Activated CD8-positive, alpha-beta T cell treated with anti-CD3 and anti-CD28 coated beads, Interleukin-2, amount 10 ng/mL, durations not matched to agents 7 days and 5 days (primary cell): ENCODE measurements at places on chromosomes 1 and 21. TPM values are rescaled to one million over a fixed set of nuclear protein-coding genes. Genes with fewer than 3 reads are reported as not detected.
A peak's percentile ranks its signal among the peaks of the same experiment; 100 is the strongest.

DNA sequence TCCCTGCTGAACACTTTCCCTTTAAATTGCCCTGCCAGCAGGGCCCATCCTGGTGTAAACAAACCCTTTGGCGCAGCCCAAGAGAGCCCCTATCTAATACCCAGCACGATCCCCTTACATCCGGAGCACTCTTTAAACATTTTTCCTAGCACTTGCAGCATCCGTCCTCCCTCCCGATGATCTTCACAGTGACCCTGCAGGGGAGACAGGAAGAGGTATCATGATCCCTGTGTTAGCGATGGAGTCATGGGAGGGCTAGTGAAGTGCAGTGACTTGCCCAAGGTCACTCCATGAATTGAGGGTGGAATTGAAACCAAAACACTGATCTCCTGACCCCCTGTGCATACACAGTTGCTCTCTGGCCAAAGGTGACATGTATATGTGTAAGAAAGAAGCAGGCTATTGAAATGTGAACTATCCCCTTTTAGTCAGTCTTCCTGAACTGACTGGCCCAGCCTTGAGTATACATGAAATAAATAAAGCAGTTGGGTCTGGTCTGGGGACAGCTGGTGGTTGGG, 9.8 kb upstream of the KCNQ4 start:
- no peak overlapping the region for H3K27ac ChIP-seq
- H3K4me1 ChIP-seq: peaks cover 30% of the 10 kb centered on the region
- H3K4me3 ChIP-seq: no peak overlapping the region
- DNase-seq: no peak
- no peaks in the 10 kb centered on the region for H3K27me3 ChIP-seq

DNA sequence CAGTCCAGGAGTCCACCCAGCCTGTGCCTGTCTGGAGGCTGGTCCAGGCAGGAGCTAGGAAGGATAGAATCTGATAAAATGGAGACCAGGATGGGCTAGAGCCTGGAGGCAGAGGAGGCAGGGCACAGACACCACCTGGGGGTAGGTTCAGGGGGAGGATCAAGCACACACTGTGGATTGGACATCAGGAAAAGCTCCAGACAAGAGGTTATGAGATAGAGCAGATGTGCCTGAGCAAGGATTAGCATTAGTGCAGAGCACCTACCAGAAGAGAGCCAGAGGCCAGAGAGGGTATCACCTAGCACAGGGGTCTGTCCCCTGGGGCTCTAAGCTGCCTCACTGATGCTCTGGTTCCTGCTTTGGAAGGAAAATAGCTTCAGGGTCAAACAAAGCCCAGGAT, 216.7 kb upstream of the ZC3H12A start:
- no peak overlapping the region for H3K4me3 ChIP-seq
- no peak overlapping the region for H3K27ac ChIP-seq
- no peaks in the 10 kb centered on the region for H3K36me3 ChIP-seq
- no peak for DNase-seq

DNA sequence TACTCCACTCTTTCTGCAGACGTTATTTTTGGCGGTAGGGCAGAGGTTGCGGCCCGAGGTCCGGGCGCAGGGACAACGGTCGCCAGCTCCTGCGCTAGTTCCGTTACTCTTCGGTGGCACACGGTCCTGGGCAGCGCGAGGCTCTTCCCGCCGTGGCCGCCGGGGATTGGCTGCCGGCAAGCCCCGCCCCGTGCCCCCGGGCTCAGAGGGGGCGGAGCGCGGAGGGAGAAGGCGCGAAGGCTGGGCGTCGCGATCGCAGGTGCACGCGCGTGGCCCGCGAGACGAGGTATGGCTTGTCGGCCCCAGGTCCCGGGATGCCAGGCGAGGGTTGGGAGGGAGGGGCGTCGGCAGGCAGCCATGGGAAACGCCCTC, 518 bp upstream of the SHE start:
- no peaks in the 10 kb centered on the region for H3K36me3 ChIP-seq
- no peak for DNase-seq
- H3K4me1 ChIP-seq: peaks cover 3% of the 10 kb centered on the region

- peak overlapping the region; percentile 43 for H3K27ac ChIP-seq
- no peaks in the 10 kb centered on the region for H3K27me3 ChIP-seq
- peaks cover 72% of the 10 kb centered on the region for H3K4me1 ChIP-seq
- DNase-seq: no peak
Measured at GRCh38 chr1:109821221-109821669, 57.5 kb upstream of the EPS8L3 start.

DNA sequence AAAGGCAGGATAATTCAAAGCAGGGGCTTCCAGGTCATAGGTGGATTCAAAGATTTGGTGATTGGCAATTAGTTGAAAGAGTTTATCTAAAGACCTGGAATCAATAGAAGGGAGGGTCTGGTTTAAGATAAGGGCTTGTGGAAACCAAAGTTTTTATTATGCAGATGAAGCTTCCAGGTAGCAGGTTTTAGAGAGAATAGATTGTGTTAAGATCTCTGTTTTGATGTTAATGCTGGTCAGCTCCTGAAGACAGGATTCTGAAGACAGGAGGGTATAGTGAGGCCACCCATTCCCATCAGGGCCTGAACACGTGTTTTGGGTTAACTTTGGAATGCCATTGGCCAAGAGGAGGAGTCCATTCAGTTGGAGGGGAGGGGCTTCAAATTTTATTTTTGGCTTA, 6.1 kb upstream of the PTBP2 start:
- H3K4me1 ChIP-seq: no peaks in the 10 kb centered on the region
- H3K27ac ChIP-seq: no peak overlapping the region
- H3K4me3 ChIP-seq: no peak overlapping the region
- peaks cover 16% of the 10 kb centered on the region for H3K27me3 ChIP-seq
- H3K36me3 ChIP-seq: no peaks in the 10 kb centered on the region
- DNase-seq: no peak

DNA sequence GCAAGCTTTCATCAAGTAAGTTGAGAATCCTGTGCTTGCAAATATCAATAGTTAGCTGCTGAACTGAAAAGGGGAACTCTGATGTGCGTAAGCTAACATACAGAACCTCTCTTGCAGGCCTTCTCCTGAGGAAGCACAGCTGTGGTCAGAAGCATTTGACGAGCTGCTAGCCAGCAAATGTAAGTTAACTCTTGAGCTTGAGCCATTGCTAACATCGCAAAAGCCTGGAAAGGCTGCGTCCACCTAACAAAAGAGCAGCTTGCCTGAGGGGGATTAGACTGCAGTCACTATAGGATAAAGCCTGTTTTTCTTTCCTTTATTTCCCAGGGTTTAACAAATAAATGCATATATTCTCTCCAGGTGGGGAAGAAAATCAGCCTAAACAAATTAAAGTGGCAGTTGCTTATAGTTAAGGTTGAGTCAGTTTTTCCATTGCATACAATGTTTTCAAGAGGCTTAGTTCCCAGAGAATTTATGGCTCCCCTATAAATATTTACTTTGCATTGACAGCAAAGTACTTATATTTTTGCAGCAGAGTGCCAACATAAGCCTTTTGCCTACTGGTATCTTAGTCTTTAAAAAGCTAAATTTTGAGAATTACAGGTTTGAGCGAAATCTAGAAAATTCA, 1.5 kb downstream of the RGS2 start:
- peaks cover 26% of the 10 kb centered on the region for H3K4me1 ChIP-seq
- DNase-seq: no peak
- H3K27me3 ChIP-seq: peaks cover 12% of the 10 kb centered on the region
- no peak overlapping the region for H3K27ac ChIP-seq

- no peak overlapping the region for H3K27ac ChIP-seq
- H3K36me3 ChIP-seq: no peaks in the 10 kb centered on the region
- no peak for DNase-seq
- peaks cover 15% of the 10 kb centered on the region for H3K4me1 ChIP-seq
Measured at GRCh38 chr1:30774550-30775432, 17.2 kb upstream of the LAPTM5 start.

GRCh38 chr1:56187405-56187804, 392.0 kb downstream of the PLPP3 start:
- DNase-seq: no peak
- no peaks in the 10 kb centered on the region for H3K4me1 ChIP-seq

DNA sequence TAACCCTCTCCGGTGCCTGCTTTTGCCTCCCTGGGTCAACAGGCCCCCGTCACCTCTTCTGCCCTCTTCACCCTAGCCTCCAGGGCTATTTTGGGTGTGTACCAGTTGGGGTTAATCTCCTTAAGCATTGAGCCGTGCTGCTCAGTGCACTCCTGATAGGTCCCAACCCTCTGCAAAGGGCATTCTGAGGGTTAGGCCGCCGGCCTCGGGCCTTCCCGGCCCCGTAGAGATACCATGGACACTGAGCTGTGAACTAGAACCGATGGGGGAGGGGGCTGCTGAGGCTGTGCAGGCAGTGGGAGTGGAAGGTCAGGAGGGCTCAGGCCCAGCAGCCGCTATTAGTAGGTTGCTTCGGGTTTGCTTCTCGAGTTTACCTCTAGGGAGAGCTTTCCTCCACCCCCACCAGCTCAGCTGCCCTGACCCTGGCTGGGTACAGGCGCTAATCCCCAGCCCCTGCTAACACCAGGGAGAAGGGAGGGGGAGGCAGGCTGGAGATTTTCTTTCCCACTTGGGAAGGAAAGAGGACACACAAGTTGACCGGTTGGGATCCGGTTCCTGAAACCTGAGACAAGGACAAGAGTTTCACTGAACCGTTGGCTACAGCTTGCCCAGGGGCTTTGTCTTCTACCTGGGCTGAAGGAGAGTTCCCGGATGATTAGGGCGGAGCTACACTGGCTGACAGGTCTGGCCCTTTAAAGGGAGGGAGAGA, 4.8 kb downstream of the LMOD1 start:
- H3K27ac ChIP-seq: no peak overlapping the region
- H3K27me3 ChIP-seq: peaks cover 40% of the 10 kb centered on the region
- H3K4me1 ChIP-seq: peaks cover 7% of the 10 kb centered on the region
- no peak overlapping the region for H3K4me3 ChIP-seq
- no peak for DNase-seq

DNA sequence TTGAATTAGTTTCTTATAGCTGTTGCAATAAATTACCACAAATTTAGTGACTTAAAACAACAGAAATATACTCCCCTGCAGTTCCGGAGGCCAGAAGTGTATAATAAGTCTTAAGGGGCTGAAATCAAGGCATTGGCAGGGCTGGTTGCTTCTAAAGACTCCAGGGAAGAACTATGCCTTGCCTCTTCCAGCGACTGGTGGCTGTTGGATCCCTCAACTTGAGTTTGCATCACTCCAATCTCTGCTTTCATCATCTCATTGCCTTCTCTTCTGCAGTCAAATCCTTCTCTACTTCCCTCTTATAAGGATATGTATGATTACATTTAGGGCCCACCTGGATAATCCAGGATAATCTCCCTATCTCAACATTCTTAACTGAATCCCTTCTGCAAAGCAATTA, 19.1 kb upstream of the MED18 start:
- no peak overlapping the region for H3K4me3 ChIP-seq
- H3K36me3 ChIP-seq: no peaks in the 10 kb centered on the region
- peaks cover 3% of the 10 kb centered on the region for H3K27me3 ChIP-seq
- DNase-seq: no peak

Gene SLC27A3
- total RNA-seq: 41.1 TPM

Gene CD247
- 243 TPM for total RNA-seq

Gene CNKSR1
- total RNA-seq: 1.4 TPM

Gene GBP7
- total RNA-seq: 0.26 TPM
